ENCODE measurements at places on chromosomes 3 and 15. TPM values are rescaled to one million over a fixed set of nuclear protein-coding genes. Genes with fewer than 3 reads are reported as not detected.

The STRC gene
- not detected for total RNA-seq

The FBXO40 gene
- not detected for total RNA-seq

The TBC1D23 gene
- total RNA-seq, result 66.6 TPM

The ALDH1A2 gene
- 0.86 TPM for total RNA-seq

The PRRT3 gene
- total RNA-seq, result 2.6 TPM

The CASR gene
- not detected for total RNA-seq

The PFKFB4 gene
- total RNA-seq, result 45.8 TPM

The TMEM202 gene
- not detected for total RNA-seq

The APBA2 gene
- 20.8 TPM for total RNA-seq

The ZWILCH gene
- 38.5 TPM for total RNA-seq
